ENCODE measurements at places on chromosomes 13 and 19. TPM values are rescaled to one million over a fixed set of nuclear protein-coding genes. Genes with fewer than 3 reads are reported as not detected.
A peak's percentile ranks its signal among the peaks of the same experiment; 100 is the strongest.

- DNase-seq = no peak
Measured at GRCh38 chr19:45955905-45956608, 17.6 kb downstream of the NOVA2 start.

DNA sequence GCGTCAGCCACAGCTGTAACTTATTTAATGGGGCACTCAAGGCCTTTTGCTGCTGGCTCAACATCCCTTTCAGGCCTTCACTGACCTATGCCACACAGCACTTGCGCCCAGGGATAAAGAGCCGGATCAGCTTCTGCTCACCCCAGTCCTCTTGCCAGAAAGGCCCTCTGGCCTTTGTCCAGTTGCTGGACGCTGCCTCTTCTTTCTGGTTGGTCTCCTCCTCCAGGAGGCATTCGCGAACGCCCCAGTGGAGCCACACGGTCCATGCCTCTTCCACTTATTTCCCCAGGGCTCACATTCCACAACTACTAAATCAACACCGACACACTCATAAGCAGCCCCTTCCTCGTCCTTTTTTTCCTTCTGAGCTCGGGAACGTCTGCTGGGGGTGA, 3.7 kb upstream of the ZNF329 start:
- peak; percentile 50 for DNase-seq

DNA sequence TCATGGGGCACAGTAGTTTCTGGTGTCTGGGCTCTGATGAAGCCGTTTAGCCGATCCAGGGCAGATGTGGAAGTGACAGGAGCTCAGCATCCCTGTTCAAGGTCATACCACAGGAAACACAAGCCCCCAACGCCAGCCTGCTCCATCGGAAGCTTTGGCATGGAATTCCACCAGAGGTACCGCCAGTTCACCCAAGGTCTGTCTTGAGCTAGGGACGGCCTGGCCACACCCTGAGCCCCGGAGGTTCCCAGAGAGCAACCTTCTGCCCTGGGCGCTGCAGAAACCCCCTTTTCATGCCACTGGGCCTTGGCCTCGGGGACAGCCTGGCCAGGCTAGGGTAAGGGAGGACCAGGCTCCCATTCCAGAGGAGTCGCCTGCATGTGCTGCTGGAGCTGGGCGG, 39.4 kb upstream of the TPM4 start:
- DNase-seq = no peak

DNA sequence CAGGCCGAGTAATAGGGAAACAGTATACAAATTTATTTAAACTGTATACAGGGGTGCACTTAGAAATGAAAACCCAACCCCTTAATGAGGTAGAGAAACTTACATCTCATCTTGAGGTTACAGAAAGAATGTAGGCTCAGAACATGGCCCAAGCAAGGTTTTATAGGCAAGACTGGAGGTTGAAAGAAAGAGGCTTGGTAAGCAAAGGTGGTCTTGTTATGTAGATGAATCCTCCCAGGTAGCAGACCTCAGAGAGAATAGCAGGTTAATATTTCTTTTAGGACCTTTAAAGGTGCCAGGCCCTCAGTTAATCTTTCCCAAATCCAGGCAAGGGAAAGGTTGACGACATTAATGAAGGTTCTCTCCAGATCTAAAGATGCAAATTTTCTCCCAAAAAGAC, 1466.8 kb upstream of the PRR20A start:
- no peak for DNase-seq

GRCh38 chr13:44758630-44759383, 182.7 kb upstream of the TSC22D1 start:
- no peak for DNase-seq

DNA sequence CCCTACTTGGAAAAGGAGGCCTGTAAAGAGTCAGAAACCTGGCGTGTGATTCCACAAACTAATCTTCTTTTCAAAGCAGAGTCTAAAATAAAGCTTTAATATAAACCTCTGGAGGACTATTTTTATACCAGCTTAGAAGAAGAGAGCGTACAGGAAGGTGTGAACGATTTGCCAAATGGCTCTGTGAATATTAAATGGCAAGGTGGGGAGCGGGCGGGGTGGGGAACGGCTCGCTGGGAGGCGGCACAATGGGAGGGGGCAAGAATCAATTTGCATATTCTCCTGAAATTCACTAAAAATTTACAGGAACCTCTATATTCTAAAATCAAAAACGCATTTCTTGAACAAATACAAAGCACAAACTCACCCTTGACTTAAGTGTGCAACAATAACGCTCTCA, 982 bp downstream of the ZNF780B start:
- DNase-seq = no peak

- DNase-seq = no peak
Measured at GRCh38 chr13:38743466-38743865, 56.6 kb downstream of the FREM2 start.

GRCh38 chr13:111038887-111039286, 76.2 kb upstream of the ARHGEF7 start:
- DNase-seq = no peak

DNA sequence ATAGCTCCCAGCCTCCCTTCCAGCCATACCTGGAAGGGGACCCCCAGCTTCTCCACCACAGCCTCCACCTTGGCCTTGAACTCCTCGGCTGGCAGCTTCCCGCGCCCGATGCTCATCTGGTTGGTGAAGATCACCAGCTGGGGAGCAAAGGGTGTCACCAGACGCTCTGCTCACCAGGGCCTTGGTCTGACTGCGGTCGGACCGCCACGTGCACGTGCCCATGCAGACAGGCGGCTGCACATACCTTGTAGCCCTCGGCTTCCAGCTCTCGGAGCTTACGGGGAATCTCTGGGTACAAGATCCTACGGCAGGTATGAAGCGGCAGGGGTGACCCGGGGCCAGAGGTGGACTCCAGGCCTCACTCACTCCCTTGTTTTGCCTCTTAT, 3.4 kb downstream of the PNKP start:
- DNase-seq = no peak

DNA sequence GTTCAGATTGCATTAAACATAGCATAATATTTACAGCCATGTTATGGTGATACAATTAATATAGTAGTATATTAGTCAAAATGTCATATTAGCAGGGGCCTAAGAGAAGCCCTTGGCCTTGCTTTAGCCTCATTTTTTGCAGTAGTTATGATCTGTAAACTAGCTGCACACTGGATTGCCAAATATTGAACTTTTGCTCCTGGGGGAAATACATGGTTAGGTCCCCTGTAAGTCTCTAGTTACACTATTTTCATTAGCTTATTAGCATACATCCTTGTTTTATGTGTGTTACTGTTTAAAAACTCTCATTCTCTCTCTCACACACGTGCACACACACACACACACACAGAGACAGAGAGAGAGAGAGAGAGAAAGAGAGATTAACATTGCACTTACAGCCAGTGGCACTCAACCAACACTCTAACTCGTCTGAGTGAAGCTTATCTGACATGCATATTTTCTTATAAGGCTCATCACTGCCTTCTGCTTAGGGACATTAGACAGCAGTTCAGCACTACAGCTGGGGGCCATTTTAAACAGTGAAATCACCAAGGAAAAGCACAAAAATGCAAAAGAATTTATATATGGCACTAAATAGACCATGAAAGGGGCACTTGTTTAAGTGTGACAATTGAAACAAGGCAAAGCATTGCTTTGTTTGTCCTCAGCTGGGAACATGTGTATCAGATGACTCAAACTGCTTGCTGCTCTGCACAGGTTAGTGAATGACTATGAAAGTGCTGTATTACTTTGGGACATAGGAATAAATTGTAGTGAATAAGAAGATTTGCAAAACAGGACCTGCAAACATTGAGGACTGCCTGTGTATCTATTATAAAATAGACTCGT, 278.7 kb downstream of the GPC6 start:
- no peak for DNase-seq

- DNase-seq = no peak
Measured at GRCh38 chr13:32938314-32938713, 77.9 kb upstream of the KL start.

GRCh38 chr13:66224663-66225062, 1005.5 kb downstream of the PCDH9 start:
- DNase-seq = no peak

Gene MISP3
- 7.9 TPM for polyA plus RNA-seq

Gene CTU1
- polyA plus RNA-seq = 5.1 TPM

Gene AMH
- 0.43 TPM for polyA plus RNA-seq

Gene ZNF30
- 5.8 TPM for polyA plus RNA-seq

Gene RLN3
- not detected for polyA plus RNA-seq

Measured in renal pelvis (tissue), 12 donors.